ENCODE measurements at places on chromosomes 3 and 15.
A peak's percentile ranks its signal among the peaks of the same experiment; 100 is the strongest.

GRCh38 chr3:122745369-122746021, 48.1 kb downstream of the HSPBAP1 start:
- no peak for DNase-seq

DNA sequence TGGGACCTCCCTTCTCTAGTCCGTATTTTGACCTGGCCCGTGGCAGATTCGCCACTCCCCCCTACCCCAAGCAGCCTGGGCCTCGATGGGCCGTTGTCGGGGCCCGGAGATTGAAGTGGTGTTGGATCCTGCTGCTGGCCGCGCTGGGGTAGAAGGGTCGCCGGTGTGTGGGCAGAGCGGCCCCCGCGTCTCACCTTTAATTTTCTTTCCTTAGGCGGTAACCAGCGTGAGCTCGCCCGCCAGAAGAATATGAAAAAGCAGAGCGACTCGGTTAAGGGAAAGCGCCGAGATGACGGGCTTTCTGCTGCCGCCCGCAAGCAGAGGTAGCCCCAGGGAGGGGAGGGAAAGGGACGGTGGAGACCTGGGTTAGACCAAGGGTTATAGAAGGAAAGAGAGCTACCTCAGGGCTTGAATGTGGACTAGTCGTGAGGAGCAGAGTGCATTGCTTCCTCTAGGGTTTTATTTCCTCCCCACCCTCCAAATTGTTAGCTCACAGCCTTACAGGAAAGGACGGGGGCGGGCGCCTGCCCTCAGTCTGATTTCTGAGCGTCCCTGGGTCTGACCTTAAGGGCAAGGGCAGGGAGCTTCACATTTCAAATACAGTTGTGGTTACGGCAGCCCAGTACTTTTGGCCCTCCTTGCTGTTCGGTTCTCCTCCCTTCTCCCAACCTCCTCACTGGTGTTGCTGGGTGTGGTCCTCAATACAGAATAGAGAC, 799 bp downstream of the SERF2 start:
- DNase-seq = peak; percentile 4

DNA sequence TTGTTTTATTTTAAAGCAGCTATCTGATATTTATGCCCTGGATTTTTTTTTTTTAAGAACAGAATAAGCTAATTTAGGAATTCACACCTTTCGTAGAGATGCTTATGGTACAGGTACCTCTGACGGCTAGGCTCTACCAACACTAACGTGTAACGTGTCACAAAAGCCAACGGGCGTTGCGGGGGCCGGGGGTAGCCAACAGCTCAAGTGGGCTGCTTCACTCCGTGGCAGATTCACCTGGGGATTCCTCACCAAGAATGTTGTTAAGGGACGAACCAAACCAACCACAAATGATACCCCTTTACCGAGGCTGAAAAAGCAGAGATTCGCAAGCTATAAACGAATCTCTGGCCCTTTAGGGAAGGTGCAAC, 1.0 kb downstream of the TMCC1 start:
- DNase-seq = no peak

DNA sequence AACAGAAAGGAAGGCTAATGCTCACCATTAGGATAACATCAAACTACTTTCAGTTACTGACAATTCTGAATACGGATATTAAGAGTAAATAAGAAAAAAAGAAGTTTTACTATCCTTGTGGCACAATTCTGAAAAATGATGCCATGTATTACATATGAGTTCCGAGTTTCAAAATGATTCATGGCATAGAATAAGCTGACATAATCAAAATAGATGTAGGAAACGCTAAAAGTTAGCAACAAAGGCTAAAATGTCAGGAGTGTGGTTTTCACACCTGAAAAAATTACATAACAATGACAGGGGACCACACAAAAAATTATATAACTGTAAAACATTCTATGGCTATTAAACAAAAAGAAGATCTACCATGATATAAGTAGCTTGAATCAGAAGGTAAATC, 1131.9 kb downstream of the OTOL1 start:
- no peak for DNase-seq

GRCh38 chr3:141941093-141941492, 64.7 kb downstream of the ATP1B3 start:
- no peak for DNase-seq

DNA sequence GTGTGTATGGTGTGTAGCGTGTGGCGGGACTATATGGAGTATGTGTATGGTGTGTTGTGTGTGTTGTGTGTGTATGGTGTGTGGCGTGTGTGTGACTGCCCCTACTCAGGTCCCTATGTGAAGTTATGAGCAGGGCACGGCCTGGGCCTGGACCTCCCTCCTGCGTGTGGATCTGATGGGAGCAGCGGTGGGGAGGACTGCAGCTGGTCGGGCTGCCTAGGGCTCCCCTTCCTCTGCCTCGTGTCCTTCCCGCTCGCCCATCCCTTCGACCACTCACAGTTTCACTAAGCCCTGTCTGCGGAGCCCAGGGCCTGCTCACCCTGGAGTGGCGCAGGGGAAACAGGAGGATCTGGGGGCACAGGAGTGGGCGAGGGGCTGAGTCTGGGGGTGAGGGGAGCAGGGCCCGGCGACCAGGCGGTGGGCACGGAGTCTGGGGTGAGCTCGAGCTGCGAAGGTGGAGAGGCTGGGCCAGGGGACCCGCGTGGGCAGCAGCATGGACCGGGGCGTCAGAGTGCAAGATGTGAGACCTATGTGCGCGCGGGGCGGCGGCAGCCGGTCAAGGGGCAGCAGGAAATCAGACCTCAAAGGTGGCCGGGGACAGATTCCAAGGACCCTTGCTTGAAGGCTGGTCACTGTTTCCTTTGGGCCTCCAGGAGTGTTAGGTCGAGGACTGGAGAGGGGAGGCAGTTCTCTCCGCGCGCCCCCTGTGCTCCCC, 26.6 kb downstream of the GABRA5 start:
- no peak for DNase-seq

GRCh38 chr3:197354568-197355001, 56.2 kb upstream of the DLG1 start:
- DNase-seq = no peak

DNA sequence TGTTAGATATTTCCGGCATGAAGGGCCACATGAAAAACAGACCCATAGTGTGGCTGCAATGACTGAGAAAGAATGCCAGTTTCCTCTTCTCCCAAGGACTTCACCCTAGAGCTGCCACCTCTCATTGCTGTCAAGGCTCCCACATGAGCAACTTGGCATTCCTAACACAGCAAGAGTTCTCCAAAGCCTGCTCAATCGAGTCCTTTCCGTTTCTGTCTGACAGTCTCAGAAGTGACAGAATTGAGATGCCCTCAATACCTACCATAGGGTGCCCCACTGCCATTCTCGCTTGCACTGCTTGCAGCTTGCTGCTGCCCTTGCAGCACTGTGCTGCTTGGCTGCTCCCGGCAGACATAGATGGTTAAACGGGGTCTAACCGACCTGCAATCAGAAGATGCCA, 44.3 kb downstream of the UBP1 start:
- no peak for DNase-seq

GRCh38 chr15:89772932-89773583, 3.1 kb upstream of the MESP2 start:
- DNase-seq = no peak

GRCh38 chr15:63263519-63263918, 13.9 kb upstream of the APH1B start:
- DNase-seq = no peak

DNA sequence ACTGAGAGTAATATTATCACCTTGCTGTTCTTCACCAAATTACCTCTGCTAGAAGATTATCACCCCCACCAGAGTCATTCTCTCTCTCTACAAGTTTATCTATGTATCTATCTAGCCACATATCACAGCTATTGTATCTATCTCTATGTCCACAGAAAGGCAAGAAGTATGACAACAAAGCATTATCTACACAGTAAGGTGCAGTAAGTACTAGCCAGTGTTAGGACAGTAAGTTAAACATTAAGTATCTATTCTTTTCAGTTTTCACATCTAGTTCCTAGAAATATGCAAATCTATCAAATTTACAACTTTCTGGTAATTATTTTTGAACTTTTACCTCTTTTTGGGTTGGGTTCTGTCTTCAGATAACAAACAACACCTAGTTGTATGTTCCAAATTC, 26.5 kb upstream of the XXYLT1 start:
- DNase-seq = no peak

DNA sequence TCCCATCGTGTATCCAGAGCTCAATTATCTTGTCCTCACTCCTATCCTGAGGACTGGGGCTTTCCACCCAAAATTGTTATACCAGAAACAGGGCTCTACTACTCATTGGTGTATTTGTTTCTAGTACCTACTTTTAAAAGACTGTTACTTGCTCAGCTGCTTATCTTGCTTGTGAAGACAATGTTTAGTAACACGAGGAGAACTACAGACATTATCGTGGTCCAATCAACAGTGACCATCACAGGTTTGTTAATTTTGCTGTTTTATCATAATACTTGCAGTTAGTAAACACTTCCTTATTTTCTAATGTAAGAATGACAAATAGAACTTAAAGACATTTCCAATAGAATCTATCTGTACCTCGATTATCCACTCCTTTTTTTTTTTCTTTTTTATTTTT, 13.5 kb downstream of the LRCH3 start:
- no peak for DNase-seq

- no peak for DNase-seq
These were observed 2.6 kb upstream of the MAP4 start for GRCh38 chr3:48018841-48019240.

GRCh38 chr3:52714335-52715302, 8.7 kb downstream of the SPCS1 start:
- no peak for DNase-seq

DNA sequence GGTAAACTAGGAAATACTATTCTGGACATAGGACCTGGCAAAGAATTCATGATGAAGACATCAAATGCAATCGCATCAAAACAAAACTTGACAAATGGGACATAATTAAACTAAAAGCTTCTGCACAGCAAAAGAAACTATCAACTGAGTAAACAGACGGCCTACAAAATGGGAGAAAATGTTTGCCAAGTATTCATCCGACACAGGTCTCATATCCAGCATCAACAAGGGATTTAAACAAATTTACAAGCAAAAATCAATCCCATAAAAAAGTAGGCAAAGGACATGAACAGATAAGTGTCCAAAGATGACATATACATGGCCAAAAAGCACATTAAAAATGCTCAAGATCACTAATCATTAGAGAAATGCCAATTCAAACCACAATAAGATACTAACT, 1088.9 kb downstream of the NAALADL2 start:
- no peak for DNase-seq

DNA sequence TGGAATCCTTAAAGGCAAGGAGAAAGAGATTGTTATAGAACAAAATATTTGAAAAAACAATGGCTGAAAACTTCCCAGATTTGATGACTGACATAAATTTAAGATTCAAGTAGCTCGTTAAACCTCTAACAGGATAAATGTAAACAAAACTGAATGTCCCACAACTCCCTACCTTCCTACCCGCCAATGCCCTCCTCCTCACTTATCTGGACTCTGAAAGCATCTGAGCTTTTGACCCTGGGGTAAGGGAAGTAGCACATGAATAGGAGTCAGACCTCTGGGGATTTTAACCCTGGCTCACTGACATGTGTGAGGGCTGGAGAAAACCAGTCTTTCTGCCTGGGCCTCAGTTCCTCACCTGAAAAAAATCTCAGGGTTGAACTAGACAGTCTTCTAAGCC, 26.9 kb downstream of the CYP19A1 start:
- no peak for DNase-seq

GRCh38 chr3:23704298-23704697, 101.5 kb upstream of the UBE2E1 start:
- no peak for DNase-seq

DNA sequence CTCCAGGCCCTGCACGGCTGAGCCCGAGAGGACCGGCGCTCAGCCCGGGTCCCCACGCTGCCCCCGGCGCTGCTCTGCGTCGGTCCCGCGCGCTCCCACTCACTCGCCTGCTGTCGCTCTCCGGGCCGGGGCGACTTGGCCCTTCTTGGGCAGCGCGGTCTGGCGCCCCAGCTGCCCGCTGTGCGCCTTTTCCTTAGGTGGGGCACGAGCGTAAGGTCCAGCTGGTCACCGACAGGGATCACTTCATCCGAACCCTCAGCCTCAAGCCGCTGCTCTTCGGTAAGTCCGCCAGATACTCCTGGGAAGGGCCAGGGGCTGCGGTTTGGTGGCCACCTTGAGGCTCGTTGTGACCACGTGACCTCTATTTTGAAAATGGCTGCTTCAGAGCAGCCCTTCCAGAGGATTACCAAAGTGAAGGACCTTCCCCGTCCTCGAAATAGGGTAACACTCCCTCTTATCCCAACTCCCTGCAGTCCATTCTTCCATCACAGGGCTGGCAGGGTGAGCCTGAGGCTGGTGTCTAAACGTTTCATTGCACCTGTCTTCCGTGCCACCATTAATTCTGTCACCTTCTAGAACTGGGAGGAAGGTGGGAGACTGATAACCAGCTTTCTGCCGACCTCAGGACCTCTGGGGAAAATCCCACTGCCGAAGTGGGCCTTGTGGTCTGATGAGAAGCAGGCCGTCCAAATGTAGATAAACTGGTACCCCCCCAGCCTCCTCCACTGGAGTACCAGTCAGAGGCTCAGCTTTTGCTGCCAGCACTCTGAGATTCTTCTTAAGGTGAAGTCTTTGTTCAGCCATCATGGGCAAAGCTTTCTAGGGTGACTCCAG, 812 bp downstream of the P4HTM start:
- DNase-seq = no peak

GRCh38 chr3:189718215-189718614, 87.0 kb downstream of the TP63 start:
- no peak for DNase-seq

DNA sequence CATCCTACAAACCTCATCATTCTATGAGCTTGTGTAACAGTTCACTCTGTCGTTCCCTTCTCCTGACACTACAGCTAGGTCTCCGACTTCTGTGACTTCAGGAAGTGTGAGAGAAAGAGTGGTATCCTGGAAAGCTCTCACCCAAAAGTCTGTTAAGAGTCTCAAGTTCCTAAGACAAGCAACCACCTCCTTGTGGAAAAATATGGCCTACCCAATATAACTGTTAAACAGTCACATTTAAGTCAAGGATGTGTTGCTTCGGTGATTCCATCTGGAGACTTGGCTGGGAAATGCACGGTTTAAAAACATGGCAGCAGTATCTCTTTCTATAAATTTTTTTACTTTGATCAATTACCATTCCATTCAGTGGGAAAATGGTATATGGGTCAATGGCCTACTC, 13.8 kb downstream of the FEZF2 start:
- DNase-seq = no peak

GRCh38 chr3:116338713-116339112, 106.6 kb downstream of the LSAMP start:
- DNase-seq = no peak

DNA sequence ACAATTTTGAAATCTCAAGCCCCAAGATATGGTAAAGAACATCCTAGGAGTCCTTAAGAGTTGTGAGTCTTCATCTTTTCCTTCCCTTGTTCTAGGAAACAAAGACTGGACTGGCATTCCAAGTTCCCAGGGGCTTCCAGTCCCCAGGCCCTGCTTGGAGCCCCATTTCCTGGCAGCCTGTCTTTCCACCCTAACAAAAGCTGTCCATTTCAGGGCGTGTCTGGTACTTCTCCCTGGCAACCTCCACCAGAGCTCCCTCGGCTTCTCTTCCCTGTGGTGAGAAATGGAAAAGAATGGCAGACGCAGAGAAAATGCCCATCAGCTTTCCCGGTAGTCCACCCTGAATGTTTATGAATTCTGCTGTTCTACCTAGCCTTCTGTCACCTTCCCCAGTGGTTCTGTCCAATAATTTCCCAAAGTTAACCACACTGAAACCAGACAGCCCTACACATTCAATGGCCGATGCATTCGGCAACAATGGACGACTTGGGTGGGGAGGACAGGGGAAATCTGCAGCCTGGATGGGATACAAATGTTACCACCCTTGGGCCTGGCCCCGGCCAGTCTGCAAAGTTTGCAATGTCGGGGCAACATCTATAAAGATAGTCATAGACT, 6.8 kb downstream of the RAB6B start:
- no peak for DNase-seq
